ENCODE measurements at places on chromosomes 7 and 10. TPM values are rescaled to one million over a fixed set of nuclear protein-coding genes. Genes with fewer than 3 reads are reported as not detected.

GNGT1 gene
- total RNA-seq: not detected

PDE1C gene
- 2.5 TPM for total RNA-seq

KAZALD1 gene
- 2.9 TPM for total RNA-seq

FGFBP3 gene
- total RNA-seq: 2.5 TPM

PRPS1L1 gene
- total RNA-seq: not detected

HOXA3 gene
- 5.6 TPM for total RNA-seq

TWIST1 gene
- total RNA-seq: 3.2 TPM

CUTC gene
- total RNA-seq: 31.6 TPM

CUZD1 gene
- 1.4 TPM for total RNA-seq

EIF4EBP2 gene
- 17.3 TPM for total RNA-seq

SUN3 gene
- total RNA-seq: 0.09 TPM

RET gene
- 0.36 TPM for total RNA-seq

CYP3A4 gene
- total RNA-seq: not detected

VSTM2A gene
- not detected for total RNA-seq

NRCAM gene
- 96.4 TPM for total RNA-seq

CRYGN gene
- total RNA-seq: not detected

NAT16 gene
- 0.12 TPM for total RNA-seq

RADIL gene
- 2.7 TPM for total RNA-seq
